ENCODE measurements at places on chromosomes 4 and X. TPM values are rescaled to one million over a fixed set of nuclear protein-coding genes. Genes with fewer than 3 reads are reported as not detected.

Gene CCDC149
- total RNA-seq, result 24.1 TPM

Gene PPM1K
- total RNA-seq, result 66.5 TPM

Gene CXorf51A
- not detected for total RNA-seq

Gene BST1
- total RNA-seq, result 4.1 TPM

Gene AIFM1
- total RNA-seq, result 17.6 TPM

Gene SCD5
- total RNA-seq, result 56.3 TPM

Data from thyroid gland (tissue), 4 donors.